ENCODE measurements at places on chromosomes 6 and 20.

DNA sequence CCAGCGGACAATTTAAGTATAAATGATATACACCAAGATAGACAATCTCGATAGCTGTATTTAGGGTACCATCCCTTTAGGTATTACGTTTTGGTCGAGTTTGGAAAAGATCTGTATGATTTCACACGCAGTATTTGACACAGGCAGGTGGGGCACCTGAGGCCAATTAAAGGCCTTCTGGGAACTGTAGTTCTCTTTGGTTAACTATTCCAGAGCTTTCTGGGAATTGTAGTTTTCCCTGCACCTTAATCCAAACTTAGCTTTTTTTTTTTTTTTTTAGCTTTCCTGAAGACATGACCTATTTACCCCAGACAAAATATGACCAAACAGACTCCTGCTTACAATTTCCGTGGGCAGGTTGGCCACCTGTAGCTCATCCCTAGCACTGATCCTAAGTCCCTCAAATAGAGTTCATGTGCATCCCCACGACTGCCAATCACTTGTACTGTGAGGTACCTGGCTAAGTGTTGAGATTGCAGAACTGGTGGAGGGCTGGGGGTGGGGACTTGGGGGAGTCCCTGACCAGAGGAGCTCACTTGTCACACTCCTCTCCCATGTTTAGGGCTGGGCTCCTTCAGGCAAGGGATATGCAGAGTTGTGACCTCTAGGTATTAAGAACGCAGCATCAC is 999 bp upstream of the EHMT2 start:
- no peak for DNase-seq

GRCh38 chr6:168915242-168915641 is 338.4 kb downstream of the THBS2 start:
- no peak for DNase-seq

DNA sequence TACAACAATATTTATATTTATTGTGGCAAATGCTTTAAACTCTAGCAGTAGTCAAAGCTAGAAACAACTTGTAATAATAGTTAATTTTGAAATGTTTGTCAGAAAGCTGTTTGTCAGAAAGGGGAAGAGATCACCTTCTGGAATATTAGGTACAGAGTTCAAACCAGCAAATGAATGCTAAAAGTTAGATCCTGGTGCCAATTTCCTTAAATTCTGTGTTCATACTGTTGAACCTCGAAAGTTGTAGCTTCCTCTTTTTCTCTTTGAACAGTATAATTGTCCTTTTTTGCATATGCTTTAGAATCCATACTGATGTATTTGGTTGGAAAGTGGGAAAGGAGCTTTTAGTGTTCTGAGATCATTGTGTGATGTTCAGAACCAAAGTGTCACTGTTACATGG is 22.4 kb downstream of the ITCH start:
- DNase-seq = peak; percentile 35

DNA sequence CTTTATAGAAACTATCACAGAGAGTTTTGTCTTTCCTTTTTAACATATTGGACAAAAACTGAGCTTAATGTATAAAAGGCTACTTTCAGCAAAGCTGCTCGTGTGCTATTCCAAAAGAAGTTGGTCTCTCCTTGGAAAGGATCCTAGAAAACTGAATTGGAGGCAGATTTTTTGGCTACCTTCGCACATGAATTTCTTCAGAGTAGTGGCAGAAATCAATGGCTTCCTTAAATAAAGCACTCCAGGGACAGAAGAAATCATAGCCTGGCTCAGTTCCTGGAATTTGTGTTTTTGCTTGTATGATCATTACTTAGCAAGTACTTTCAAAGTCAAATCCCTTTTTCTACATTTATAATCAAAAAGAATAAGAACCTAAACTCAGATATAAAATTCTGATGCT is 780.3 kb downstream of the PHF3 start:
- no peak for DNase-seq

DNA sequence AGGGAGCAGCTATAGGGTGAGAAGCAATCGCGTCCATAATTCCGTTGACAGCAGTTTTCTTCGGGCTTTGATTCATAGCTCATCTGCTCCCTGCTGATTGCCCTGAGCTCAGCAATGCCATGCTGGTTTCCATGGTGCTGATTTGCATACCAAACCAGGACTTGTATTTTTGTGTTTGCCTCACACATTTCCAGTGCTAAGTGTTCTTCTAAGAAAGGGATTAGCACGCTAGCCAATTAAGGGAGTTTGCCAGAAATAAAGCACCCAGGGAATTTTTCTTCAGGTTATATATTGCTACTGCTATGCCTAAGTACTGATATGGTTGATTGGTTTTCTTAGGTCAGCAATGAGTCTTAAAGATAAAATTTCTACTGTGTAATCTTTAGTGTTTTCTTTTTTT is 177.6 kb downstream of the PLCB1 start:
- DNase-seq = no peak

DNA sequence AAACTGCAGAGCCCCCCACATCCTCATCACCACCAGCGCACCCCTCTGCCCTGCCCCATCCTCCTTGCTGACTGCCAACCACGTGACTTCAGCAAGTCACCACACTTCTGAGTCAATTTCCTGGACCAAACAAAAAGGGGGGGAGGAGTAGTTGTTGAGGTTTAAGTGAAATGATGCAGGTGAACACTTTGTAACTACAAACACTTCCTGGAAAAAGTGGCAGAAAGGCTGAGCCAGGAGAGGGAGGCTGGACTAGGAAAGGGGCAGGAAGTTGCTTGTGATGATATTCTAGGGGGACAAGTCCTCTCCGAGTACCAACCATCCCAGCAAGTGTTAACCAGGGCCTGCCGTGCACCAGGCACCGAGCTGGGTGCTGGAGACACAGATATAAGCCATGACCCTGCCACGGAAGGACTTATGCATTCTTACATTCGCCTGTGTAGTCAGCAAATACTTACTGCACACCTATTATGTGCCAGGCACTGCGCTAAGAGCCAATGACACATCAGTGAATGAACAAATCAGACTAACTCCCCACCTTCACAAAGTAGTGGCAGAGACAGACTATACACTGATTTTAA is 67.3 kb downstream of the PREX1 start:
- peak; percentile 42 for DNase-seq
